ENCODE measurements at places on chromosomes 2 and 18. TPM values are rescaled to one million over a fixed set of nuclear protein-coding genes. Genes with fewer than 3 reads are reported as not detected.

The PAX8 gene
- not detected for total RNA-seq

The MOGAT1 gene
- not detected for total RNA-seq

The PNPT1 gene
- 17.8 TPM for total RNA-seq

DNA sequence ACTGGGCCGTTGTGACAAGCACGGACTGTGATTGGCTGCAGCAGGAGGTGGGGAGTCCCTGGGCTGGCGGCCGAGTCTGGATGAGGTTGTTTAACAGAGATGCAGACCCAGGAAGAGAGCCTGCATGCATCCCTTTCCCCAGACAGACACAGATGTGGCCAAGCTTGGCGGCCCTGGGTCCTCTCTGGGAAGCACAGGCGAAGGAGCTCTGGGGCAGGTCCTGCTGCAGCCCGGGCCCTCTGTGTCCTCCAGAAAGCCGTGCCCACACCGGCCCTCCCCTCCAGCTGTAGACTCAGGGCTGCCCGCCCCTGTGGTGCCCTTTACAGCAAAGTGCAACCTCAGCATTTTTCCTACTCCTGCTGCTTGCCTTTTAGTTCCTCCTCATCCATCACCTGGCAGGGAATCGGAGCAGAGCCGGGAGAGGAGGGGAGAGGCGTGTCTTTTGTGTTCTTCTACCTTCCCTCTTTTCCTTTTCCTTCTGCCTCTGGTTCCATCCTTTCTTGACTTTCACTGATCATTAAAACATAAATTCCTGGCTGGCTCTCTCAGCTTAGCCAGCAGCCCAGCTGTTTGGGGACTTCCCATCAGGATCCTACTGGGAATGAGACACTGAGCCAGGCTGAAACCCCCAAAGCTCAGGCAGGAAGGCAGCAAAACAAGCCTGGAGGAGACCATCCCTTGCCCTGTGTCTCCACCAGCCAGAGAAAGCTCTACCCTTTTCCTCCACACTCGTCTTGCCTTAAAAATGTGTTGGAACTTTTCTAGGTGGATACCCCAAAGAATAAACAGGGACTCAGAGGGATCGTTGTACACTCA, 75.0 kb downstream of the CTIF start:
- DNase-seq: no peak
- H3K4me1 ChIP-seq: peaks cover 86% of the 10 kb centered on the region
- peak overlapping the region; percentile 48 for H3K27ac ChIP-seq
- peaks cover 7% of the 10 kb centered on the region for H3K36me3 ChIP-seq
- H3K27me3 ChIP-seq: no peaks in the 10 kb centered on the region
- H3K4me3 ChIP-seq: no peak overlapping the region

- no peaks in the 10 kb centered on the region for H3K27me3 ChIP-seq
- peak overlapping the region; percentile 76 for H3K27ac ChIP-seq
- no peak for DNase-seq
- peaks cover 62% of the 10 kb centered on the region for H3K4me1 ChIP-seq
Observed at GRCh38 chr2:196160101-196160500, 11.3 kb downstream of the STK17B start.

Data from osteocyte (in vitro differentiated cells).